Activated gamma-delta T cell treated with anti-CD3 and anti-CD28 coated beads, Interleukin-2, amount 50 U/mL, for 16 hours (primary cell): ENCODE measurements at places on chromosomes 7 and 10.

- DNase-seq, result no peak
Observed at GRCh38 chr10:121303287-121303890, 294.9 kb downstream of the FGFR2 start.

- DNase-seq, result no peak
Observed at GRCh38 chr7:148702876-148703670, 4.4 kb downstream of the CUL1 start.

DNA sequence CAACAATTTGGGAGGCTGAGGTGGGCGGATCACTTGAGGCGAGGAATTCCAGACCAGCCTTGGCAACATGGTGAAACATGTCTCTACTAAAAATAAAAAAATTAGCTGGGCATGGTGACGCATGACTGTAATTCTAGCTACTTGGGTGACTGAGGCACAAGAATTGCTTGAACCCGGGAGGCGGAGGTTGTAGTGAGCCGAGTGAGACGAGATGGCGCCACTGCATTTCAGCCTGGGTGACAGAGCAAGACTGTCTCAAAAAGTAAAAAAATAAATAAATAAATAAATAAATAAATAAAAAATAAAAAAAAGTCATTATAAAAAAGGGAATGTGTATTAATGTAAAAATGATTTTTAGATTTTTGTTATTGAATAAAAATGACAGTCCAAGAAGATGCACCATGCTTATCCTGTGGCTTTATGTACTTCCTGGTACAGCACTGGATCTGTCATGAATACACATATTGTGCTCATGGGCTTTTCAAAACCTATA is 658.8 kb upstream of the LRRN3 start:
- DNase-seq, result no peak

DNA sequence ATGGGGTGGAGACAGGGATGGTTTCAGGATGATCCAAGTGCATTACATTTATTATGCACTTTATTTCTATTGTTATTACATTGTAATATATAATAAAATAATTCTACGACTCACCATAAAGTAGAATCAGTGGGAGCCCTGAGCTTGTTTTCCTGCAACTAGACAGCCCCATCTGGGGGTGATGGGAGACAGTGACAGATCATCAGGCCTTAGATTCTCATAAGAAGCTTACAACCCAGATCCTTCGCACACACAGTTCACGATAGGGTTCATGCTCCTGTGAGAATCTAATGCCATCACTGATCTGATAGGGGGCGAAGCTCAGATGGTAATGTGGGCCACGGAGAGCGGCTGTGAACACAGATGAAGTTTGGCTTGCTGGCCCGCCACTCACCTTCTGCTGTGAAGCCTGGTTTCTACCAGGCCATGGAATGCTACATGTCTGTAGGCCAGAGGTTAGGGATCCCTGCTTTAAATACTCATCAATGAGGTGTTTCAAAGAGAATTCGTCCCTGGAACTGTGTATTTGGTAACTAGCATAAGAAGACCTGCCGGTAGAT is 21.2 kb upstream of the PRKCQ start:
- DNase-seq, result no peak

DNA sequence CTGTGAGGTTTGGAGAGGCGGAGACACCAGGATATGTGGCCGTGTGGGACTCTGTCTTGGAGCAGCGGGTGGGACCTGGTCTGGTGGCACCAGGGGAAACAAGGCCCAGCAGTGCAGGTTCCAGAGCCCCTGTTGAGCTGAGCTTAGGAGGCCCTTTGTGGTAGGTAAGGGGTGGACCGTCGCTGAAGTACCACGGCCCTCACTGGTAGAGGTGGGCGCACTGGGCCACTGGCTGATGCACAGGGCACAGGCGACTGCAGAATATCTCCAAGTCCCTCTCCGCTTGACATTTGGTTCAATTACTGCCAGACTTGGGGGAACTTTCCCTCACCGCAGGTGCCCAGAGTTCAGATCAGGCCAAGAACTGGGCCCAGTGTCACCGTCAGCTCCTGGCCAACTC is 27.3 kb downstream of the DOCK1 start:
- DNase-seq, result no peak

GRCh38 chr7:124349443-124349842 is 316.6 kb upstream of the TMEM229A start:
- no peak for DNase-seq

GRCh38 chr10:124996127-124996853 is 54.4 kb downstream of the ZRANB1 start:
- no peak for DNase-seq

DNA sequence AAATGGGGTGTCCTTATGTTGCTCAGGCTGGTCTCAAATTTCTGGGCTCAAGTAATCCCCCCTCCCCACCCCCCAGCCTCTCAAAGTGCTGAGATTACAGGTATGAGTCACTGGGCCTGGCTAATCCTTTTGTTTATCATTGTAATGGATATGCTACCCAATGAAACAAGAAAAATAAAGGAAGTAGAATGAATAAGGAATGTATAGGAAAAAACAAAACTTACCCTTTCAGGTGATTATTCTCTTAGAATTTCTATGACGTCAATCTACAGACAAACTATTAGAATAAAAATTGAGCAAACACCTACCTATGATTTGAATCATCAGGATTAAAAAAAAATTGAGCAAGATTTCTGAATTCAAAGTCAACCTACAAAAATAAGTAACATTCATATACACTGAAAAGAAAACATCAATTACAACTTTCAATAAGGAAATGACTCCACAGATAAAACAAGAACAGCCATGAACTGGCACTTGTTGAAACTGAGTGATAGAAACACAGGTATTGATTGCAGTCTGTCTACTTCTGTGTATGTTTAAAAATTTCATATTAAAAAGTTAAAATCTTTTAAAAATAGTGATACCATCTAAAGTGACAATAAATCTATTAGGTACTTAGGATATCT is 12.2 kb downstream of the ADAM12 start:
- DNase-seq, result no peak

GRCh38 chr10:22624287-22624738 is 90.1 kb downstream of the PIP4K2A start:
- no peak for DNase-seq

GRCh38 chr7:159193543-159194090 is 49.0 kb upstream of the VIPR2 start:
- no peak for DNase-seq

GRCh38 chr10:47340608-47341170 is 7.5 kb upstream of the RBP3 start:
- DNase-seq, result peak; percentile 65

- no peak for DNase-seq
Observed at GRCh38 chr7:121282129-121282528, 46.7 kb upstream of the WNT16 start.

DNA sequence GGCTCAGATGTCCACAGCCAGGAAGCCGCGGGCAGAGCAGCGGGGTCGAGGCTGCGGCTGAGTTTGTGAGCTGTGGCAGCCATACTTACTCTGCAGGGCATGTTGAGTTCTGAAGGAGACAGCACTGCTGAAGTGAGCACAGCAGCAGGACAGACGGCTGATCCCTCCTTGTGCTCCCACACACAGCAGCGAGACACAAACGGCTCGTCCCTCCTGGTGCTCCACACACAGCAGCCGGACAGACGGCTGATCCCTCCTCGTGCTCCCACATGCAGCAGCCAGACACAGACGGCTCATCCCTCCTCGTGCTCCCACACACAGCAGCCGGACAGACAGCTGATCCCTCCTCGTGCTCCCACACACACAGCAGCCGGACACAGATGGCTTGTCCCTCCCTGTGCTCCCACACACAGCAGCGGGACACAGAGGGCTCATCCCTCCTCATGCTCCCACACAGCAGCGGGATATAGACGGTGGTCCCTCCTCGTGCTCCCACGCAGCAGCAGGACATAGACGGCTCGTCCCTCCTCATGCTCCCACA is 305.1 kb downstream of the PTPRN2 start:
- no peak for DNase-seq

DNA sequence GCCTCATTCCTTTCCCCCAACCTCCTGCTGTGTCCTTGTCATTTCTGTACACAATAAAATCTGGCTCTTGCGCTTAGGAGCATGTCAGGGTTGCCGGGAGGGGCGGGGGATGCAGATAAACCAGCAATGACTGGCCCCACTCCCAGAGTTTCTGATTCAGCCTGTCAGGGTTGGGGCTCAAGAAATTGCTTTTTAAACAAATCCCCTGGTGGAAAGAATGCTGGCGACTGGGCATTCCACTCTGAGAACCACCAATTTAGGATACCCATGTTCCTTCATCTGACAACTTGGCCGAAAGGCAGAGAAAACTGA is 376.4 kb downstream of the TCERG1L start:
- no peak for DNase-seq

- DNase-seq, result no peak
Observed at GRCh38 chr10:78896159-78896928, 172.4 kb upstream of the ZMIZ1 start.

DNA sequence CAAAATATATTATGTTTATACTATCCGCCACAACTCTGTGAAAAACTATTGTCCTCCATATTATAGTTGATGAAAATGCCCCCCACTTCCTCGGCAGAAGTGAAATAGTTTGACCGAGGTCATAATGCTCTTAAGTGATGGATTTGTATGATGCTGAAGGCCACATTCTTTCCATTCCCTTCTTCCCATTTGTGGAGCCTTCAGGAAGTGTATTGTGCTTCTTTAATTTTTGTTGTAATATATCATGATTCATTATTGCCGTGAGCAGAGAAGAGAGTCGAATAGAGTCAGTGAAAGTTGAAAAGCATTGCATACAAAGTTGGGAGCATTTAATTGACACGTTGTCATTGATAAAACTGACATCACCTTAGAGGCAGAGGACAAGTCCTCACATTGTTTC is 460.3 kb downstream of the SUGCT start:
- no peak for DNase-seq

DNA sequence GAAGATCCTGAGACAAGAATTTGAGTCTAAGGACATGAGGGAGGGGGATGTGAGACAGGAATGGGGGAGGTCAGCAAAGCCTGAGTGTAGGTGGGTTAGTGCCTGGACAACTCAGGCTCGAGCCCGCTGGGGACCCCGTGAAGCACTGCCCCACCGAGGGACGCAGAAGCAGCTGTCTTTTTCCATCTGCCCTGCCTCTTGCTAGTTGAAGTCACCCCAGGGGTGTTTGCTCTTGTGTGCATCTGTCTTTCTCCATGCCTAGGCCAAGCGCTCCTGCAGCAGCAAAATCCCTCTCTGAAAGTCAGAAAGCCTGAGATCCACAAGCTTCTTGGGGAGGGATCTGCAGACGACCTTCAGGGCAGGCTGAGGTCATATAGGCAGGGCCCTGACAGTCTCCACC is 79.0 kb upstream of the CELF2 start:
- DNase-seq, result no peak

GRCh38 chr7:71558806-71559613 is 427.1 kb downstream of the GALNT17 start:
- no peak for DNase-seq

GRCh38 chr7:123492485-123492884 is 41.9 kb downstream of the IQUB start:
- DNase-seq, result no peak

GRCh38 chr10:34999532-34999931 is 90.6 kb downstream of the CUL2 start:
- DNase-seq, result no peak

DNA sequence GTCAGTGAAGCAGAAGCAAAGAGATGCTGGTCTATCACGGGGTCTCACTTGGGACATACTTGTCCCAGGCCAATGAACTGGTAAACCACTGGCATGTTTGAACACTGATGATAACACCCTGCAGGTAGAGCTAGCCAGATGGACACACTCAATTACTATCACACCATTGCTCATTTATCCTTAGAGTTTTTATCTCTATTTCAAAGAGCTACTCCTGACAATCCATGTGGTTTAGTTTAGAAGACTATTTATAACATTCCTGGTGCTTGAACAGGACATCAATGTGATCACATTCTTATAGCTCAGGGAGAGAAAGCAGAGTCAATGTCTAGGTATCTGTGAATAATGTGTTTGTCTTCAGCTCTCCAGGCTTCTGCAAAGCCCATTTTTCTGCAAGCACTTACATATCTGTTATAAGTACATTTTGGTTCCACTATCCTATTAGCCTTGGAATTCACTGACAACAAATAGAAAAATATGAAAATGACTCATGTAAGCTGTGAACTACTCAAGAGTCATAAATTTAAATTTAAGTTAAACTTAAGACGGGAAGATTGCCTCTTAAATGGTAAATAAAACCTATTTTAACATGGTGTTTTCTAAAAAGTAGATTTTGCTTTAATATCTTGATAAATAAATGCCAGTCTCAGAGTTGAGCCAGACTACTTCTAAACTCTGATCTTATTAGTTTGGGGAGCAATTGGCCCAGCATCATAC is 106.7 kb upstream of the MBL2 start:
- no peak for DNase-seq

GRCh38 chr7:85737426-85737825 is 550.6 kb upstream of the SEMA3D start:
- no peak for DNase-seq

DNA sequence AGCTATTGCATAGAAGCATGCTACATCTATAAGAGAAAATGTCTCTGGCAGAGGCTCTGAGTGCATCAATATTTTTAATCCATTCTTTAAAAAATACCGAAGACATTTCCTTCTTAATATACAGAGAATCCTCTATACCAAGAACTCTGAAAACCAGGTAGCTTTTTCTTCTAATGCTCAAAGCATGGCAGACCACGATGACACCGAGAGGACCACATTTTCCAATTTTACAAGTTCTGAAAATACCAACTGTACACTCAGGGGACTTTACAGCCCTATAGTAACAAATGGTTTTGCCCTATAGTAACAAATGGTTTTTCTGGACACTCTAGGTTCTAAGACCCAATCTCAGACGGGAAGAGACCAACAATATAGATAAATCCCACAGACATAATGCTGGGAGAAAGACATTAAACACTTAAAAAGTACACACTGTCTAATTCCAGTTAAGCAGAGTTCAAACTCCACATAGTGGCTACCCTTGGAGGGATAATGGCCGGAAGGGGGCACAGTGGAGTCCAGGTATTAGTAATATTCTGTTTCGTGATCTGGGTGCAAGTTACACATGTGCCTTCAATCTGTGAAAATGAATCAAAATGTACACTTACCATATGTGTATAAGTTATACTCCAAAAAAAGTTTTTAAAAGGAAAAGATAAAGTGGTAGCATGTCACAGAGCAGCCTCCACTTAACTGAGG is 26.2 kb downstream of the CCDC6 start:
- no peak for DNase-seq

DNA sequence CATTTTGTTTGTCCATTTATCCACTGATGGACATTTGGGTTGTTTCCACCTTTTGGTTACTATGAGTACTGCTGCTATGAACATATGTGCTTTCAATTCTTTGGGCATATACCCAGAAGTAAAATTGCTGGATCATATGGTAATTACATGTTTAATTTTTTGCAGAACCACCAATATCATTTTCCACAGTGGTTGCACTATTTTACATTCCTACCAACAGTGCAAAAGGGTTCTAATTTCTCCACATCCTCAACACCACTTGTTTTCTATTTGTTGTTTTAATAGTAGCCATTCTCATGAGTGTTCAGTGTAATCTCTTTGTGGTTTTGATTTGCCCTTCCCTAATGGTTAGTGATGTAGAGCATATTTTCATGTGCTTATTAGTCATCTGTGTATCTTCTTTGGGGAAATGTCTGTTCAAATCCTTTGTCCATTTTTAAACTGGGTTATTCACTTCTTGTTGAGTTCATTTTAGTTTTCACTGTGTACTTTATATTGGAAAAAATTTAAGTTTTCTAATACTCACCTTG is 101.9 kb downstream of the HIBADH start:
- DNase-seq, result no peak

- no peak for DNase-seq
Observed at GRCh38 chr7:91434836-91435235, 170.6 kb downstream of the FZD1 start.
